Upper lobe of right lung (tissue), 1 donor: ENCODE measurements at places on chromosomes 3 and 15. TPM values are rescaled to one million over a fixed set of nuclear protein-coding genes. Genes with fewer than 3 reads are reported as not detected.

The TNFAIP8L3 gene
- 10.9 TPM for total RNA-seq

The FXR1 gene
- 97.3 TPM for total RNA-seq

The CNOT10 gene
- 30.1 TPM for total RNA-seq

The BFSP2 gene
- total RNA-seq, result not detected

The SKOR1 gene
- total RNA-seq, result 0.52 TPM

The CYP8B1 gene
- not detected for total RNA-seq

The DUOXA2 gene
- total RNA-seq, result not detected
